ENCODE measurements at places on chromosomes 12 and 14.

DNA sequence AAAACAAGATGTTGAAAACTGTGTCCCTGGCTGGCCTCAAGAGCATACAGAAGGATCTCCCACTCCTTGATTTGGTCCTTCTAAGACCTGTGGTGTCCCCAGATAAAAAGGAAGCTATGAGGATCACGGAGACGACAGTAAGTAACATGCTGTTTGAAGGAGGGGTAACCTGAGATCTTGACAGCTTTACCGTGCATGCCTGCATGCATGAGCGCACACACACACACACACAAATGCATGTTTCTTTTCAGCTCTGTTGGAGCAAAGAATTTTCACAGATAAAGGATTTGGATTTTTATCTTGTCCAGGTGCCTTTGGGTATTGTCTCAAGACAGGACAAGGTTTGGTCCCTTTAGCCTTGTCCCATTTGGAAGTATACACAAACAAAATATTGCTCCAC is 411.6 kb upstream of the CCDC196 start:
- no peak for DNase-seq

- DNase-seq = no peak
Measured at GRCh38 chr14:81157431-81157830, 63.3 kb downstream of the GTF2A1 start.

GRCh38 chr12:31813305-31813704 is 84.5 kb upstream of the AMN1 start:
- DNase-seq = no peak

GRCh38 chr14:61616524-61617185 is 78.7 kb upstream of the HIF1A start:
- no peak for DNase-seq

- peak; percentile 83 for DNase-seq
Measured at GRCh38 chr12:14936224-14936861, 2.0 kb downstream of the ERP27 start.

DNA sequence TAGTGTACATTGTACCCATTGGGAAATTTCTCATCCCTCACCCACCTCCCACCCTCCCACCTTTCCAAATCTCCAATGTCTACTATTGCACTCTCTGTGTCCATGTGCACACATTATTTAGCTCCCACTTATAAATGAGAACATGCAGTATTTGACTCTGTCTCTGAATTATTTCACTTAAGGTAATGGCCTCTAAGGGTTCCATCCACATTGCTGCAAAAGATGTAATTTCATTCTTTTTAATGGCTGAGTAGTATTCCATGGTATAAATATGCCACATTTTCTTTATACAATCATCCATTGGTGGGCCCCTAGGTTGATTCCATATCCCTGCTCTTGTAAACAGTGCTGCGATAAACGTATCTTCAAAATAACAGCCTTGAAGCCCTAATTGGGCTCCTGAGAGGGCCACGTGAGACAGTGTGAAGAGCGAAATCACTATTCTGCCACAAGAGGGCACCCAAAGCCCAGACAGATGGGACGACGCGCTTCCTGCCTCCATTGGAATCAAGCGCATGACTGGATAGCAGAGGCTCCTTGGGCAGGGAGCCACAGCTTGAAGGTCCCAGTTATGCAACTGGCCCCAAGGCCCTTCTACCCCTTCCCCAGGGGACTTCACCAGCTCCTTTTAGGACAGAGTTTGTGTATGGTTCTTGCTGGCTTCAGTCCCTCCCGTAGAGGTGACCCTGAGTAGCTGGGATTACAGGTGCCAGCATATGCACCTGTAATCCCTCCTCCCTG is 21.3 kb upstream of the CD27 start:
- DNase-seq = peak; percentile 82

DNA sequence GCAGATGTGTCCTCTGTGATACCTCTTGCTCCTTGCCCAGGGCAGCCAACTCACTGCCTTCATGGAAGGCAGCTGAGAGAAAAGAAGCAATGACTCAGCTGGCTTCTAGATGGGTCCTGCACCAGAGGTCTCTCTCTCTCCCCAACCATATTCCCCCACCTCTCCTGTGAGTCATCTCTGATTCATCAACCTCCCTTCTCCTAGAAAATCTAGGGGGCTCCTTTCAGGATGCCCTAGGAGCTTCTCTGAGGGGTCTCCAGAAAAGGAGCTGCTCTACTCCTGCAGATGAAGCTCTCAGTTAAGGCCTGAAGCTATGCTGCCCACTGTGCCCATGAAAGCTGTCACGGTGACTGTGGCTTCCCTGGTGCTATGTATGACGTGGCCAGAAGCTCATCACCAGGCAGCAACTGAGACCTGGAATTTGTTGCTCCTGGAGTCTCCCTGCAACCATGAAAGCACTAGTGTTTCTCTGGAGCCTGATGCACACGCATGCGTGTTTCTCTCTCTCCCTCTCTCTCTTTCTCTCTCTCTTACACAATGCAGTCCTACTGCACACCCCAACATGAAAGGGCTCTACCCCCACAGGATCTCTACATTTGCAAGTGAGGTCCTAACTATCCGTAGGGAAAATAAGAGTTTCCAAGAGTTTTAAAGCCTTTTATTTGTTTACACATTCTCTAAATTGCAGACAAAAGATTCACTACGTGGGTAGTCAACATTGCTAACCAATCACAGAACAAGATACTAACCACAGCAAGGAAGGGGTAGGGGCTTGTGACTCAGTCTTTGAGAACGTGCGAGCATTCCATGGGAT is 285.3 kb downstream of the DPF3 start:
- no peak for DNase-seq

- no peak for DNase-seq
Measured at GRCh38 chr12:52387859-52388258, 2.4 kb upstream of the KRT84 start.

- no peak for DNase-seq
Measured at GRCh38 chr12:64571411-64571810, 38.9 kb upstream of the RASSF3 start.

DNA sequence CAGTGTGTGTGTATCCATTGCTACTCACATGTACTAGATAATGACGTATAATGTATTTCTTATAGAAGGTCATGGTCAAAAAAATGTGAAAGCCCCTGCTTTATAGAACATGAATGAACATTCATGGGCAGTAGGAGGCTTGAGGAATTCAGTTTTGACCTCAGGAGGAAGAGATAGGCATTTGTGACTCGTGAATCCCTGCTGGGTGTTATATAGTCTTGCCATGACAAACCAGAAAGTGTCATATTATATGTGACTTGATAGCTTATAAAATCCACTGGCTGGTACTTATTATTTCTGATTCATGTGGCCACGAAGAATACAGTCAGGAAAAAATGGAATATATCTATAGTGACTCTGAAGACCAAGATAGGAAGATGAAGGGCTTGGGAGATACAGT is 287.6 kb downstream of the CEP128 start:
- no peak for DNase-seq

GRCh38 chr14:30698463-30698862 is 76.3 kb downstream of the SCFD1 start:
- DNase-seq = no peak

- DNase-seq = no peak
Measured at GRCh38 chr14:50447461-50447860, 50.8 kb upstream of the CDKL1 start.

- DNase-seq = no peak
Measured at GRCh38 chr14:73027546-73027945, 640 bp upstream of the ZFYVE1 start.

GRCh38 chr14:54918427-54918826 is 15.8 kb upstream of the GCH1 start:
- no peak for DNase-seq

DNA sequence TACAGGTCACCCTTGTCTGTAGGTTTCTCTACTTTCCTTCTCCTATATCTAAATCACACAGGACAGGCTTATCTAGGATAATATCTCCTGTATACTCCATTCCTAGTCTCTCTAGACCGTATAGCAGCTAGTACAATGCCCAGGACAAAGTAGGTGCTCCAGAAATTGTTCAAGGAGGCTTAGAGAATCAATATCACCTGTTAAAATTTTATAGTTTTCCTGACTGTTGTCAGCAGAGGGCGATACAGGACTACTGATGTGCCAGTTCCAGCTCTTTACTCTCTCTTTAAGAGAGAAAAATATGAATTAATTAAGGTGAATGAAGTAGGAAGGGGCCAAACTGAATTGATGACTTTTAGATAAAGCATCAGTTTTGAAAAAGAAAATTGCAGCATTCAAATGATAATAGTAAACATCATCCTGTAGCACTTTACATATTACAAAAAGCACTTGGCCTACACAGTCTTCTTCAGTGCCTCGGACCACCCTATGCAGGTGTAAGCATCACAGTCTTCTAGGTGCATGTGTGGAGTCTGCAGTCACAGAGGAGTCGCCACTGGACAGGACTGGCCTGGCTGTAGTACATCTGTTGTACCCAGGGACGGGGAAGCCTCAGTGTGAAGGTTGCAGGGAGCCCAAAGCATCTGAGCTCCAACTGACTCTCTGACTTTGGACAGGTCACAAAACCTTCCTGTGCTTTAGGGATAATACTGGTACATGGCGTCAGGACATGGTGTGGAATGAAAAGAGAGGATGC is 61.9 kb upstream of the MAX start:
- peak; percentile 51 for DNase-seq

DNA sequence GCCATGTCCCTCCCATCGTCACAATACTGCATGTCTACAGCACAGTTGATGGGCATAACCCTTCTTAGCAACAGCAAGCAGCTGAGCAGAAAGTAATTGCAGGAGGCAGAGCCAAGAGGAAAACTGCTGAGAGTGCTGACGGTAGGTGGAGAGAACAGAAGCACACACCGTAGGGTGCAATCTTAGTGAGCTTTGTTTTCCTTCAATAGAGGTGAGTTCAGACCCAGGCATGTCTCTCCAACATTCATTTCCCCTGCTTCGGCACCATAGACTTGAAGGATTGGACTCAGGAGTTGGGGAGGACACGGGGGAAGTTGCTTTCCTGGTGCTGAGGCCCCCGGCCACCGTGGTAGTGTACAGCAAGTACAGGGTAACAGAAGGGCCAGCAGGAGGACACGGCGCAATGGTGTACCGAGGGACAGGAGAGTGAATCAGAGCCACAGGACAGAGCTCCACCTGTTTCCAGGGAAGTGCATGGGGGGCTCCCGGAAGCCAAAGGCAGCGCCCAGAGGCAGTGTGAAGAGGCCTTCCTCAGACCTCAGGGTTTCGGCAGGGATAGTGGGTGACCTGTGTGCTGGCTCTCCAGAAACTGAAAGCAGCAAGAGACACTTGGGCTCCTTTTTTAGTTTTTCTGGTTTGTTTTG is 36.3 kb upstream of the SINHCAF start:
- no peak for DNase-seq

DNA sequence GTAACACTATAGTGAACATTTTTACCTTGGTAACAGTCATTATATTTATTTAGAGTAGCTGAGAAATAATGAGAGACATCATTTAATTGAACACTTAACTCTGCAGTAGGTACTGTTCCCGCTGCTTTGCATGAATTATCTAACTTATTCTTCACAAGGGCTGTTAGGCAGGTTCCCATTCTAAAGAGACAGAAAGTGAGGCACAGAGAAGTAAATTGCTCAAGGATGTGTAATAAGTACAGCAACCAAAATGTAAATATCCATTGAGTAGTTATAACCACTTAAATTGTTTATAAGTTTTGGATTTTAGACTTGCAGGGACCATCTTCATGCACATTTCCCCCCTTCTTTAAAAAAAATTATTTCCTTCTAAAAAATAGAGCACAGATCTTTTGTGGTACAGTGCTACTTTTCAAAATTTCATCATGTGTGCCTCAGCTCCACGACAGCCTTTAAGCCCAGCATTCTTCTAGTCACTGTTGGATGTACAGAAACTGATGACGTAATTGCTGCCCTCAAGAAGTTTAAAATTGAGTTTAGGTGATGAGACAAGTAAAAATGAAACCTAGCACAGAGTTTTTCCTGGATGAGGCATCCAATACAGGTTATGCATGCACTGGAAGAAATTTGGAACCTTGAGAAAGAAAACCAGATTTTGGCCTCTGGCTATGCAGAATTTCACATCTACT is 6.0 kb upstream of the MANSC4 start:
- no peak for DNase-seq

DNA sequence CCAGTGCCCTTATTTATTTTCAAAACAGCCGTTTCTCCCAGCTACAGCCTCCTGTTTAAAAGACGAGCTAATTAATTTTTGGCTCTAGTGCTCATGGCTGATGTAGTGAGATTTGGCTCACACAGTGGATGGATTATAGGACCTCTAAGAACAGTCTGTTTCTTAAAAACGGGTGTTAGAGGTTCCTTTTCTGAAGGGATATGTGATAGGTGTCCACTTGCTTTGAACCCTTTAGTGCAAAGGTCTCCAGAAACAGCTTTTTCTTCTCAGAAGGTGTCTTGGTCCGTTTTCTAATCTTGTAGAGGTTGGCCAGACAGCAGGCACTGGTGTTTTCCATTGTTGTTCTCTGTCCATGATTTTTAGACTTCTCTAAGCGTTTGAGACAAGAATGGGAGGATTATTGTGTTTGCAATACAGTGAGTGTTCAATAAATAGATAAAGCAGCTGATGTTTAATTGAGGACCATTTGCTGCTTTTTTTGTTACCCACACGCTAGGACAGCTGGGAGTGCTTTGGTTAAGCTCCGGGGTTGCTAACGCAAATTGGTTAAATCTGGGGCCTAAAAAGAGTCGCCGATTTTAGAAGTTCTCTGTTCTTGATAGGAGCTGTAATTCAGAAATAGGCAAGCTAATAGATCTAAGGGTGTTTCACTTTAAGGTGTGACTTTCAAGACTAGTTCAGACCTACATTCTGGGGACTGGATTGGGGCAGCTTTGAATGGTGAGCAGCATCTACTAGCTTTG is 1.0 kb downstream of the BORCS5 start:
- DNase-seq = no peak

GRCh38 chr12:75784591-75784990 is 247.0 kb downstream of the PHLDA1 start:
- DNase-seq = no peak
